HFFc6 (cell line): ENCODE measurements at places on chromosomes 12 and 14. TPM values are rescaled to one million over a fixed set of nuclear protein-coding genes. Genes with fewer than 3 reads are reported as not detected.
A peak's percentile ranks its signal among the peaks of the same experiment; 100 is the strongest.

- no peak for DNase-seq
Measured at GRCh38 chr14:92884410-92884809, 38.5 kb upstream of the CHGA start.

DNA sequence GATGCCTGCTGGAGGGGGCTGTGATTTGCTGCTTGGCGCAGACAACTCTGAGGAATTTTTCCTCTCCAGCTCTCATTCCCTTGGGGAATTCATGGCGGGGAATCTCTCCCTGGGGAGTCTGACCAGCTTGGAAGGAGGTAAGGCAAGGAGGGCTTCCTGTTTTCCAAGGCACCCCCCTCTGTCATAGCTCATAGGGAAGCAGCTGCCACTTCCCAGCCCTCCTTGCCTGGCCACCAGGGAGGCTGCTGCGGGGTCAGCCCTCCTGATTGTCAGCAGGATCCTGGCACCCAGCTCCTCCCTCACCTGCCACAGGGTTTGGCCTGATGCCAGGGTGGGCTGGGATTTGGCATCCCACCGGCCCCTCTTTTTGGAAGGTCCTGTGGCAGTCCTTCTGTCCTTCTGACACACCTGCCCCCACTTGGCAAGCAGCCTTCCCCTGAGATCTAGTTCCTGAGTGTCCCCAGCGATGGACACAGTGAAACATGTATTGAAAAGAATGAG is 74.9 kb downstream of the TSPAN9 start:
- no peak for DNase-seq

GRCh38 chr12:93784339-93785086 is 107.3 kb downstream of the CRADD start:
- peak; percentile 75 for DNase-seq

The SRGAP1 gene
- total RNA-seq = 41.1 to 45.8 TPM (median 44.2 TPM) in 3 replicates

GRCh38 chr14:51394804-51395203 is 154.8 kb downstream of the TMX1 start:
- DNase-seq = no peak

DNA sequence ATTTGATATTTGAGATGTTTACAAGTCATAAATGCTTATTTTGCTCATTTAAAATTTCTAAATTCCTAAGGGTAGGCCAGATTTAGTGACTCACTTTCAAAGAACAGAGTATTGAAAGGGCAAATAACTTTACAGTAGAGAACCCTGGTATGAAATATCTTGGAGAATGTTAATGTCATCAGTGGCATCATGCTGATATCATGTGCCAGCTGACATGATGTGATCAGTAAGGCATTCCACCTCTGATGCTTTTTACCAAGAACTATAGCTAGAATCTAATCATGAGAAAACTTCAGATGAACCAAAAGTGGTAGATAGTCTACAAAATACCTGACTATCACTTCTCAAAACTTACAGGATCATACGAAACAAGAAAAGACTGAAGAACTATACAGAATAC is 2.9 kb upstream of the FLRT2 start:
- DNase-seq = peak; percentile 67

DNA sequence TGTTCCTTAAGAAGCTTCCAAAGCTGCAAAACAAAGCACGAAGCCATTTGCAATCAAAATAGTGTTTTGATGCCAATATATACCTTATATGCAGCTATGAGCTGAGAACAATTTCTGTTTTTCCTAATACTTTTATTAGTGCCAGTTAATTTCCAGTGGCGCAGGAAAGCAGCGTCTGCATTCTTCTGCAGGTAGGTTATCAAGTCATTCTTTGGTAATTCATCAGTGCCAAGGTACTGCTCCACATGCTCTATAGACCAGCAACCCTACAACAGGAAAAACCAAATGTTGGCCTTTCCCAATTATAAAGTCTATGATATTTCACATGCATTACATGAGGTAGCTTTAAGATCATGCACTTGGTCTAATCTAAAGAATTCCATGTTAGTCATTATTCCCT is 87.6 kb upstream of the STRN3 start:
- no peak for DNase-seq

GRCh38 chr12:52806821-52807543 is 6.9 kb downstream of the KRT4 start:
- no peak for DNase-seq

The TSPAN9 gene
- total RNA-seq = 18.6 and 32.0 TPM in 2 replicates

DNA sequence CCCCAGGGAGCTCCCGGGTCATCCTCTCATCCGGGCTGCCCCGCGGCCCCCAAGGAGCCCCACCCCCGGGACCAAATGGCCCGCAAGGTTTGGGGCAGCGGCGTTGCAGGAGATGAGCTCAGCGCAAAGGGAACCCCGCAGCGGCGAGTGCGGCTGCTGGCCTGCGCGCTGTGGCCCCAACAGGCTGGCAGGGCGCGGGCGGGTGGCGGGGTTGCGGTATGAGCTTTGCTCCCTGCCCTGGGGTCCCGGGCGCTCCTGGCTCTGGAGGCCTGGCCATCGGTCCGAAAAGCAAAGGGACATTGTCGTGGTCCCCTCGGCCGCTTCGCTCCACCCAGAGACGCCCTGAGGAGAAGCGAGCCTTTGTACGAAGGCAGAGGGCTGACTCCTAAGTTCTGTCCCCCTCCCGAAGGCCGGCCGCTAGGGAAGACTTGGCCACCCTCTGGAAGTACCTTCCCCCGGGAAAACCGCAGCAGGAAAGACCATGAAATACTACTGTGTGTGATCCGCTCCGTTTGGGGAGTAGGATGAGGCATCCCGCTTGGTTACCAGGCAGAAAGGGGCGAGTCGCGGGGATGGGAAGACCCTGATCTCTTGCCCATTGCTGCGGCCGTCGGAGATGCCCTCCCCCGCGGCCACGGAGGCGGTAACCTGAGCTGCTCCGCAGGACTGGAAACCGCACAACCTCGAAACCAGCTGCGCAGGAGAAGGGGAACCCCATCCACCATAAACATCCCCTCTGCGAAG is 620 bp upstream of the NID2 start:
- DNase-seq = no peak

GRCh38 chr12:108311605-108312004 is 27.5 kb downstream of the CMKLR1 start:
- no peak for DNase-seq

The NEDD1 gene
- 51.1 to 98.2 TPM (median 79.7 TPM) in 3 replicates for total RNA-seq

The GLIPR1L1 gene
- not detected in 3 replicates for total RNA-seq

The PLEKHG3 gene
- total RNA-seq = 6.0 to 11.4 TPM (median 7.6 TPM) in 3 replicates

GRCh38 chr14:70061108-70061507 is 127.6 kb downstream of the SLC8A3 start:
- DNase-seq = no peak

The PAPLN gene
- total RNA-seq = 2.4 to 3.2 TPM (median 2.4 TPM) in 3 replicates

DNA sequence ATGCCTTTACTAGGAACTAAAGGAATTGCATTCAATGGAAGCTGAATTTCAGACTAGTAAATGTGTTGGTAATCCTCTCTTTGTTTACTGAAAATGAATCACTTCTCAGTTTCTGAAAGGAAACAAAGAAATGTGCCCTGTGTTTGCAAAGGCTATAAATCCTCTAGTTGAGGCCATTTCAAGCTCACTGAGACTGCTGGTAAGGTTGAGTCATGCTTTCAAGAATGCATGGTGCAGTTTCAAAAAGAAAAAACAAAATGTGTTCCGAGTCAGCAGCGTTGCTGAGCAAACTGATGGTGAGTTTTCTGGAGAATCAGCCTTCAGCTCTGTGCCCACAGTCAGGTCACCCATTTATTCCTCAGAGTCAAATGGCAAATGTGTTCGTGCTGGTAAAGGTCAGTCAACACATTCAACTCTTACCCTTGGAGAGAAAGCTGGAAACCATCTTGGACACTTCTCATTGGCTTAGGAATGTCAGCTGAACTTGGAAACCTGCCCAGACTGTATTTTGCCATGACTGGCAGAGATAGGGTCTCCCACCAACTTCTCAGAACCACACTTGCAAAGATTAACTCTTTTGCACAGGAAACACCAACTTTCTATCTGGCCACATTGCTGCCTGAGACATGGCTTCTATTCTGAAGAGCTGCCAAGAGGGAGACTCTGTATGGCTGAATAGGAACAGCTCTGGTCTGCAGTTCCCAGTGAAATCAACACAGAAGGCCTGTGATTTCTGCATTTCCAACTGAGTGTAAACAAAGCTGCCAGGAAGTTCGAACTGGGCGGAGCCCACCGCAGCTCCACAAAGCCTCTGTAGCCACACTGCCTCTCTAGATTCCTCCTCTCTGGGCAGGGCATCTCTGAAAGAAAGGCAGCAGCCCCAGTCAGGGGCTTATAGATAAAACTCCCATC is 484.4 kb downstream of the ATP23 start:
- peak; percentile 92 for DNase-seq

The A2M gene
- total RNA-seq = 0.33 to 0.42 TPM (median 0.42 TPM) in 3 replicates

GRCh38 chr14:64504897-64505794 is 576 bp downstream of the ZBTB1 start:
- peak; percentile 81 for DNase-seq

DNA sequence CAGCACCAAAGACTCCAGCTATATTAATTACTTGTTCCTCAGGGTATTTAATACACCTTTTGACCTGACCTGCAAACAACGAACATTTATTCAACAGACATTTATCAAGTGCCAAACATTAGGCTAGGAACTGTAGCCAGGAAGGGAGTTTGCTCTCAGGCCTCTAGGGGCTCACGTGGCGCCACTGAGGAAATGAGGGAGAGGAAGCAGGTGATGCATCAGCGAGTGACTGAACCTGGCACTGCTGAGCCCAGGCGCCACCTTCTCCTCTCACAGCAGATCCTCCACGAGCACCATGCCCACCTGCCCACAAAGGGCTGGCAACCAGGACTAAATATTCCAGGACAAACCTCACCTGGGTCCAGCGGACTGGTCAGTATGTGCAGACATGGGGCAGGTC is 50.2 kb downstream of the SETD3 start:
- DNase-seq = no peak

DNA sequence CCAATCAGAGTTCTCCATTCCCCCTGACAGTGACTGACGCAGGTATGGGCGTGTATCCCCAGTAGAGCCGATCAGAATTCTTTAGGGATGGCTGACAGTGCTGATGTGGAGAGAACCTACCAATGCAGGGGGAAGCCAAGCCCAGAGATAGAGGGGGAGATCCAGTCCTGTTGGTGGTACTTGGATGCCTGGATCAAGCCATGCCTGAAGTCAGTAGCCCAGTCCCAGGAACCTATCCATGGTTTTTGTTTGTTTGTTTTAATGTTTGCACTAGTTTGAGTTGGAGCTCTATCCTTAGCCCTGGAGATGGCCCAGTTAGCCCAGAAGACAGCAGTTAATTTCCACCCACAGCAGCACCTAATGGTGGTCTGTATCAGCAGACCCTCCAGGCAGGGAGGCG is 40.2 kb downstream of the FOXN4 start:
- no peak for DNase-seq

The JDP2 gene
- total RNA-seq = 52.0 to 67.2 TPM (median 55.7 TPM) in 3 replicates

The ZDHHC22 gene
- total RNA-seq = not detected in 3 replicates

The SSTR1 gene
- total RNA-seq = 114 to 207 TPM (median 186 TPM) in 3 replicates

DNA sequence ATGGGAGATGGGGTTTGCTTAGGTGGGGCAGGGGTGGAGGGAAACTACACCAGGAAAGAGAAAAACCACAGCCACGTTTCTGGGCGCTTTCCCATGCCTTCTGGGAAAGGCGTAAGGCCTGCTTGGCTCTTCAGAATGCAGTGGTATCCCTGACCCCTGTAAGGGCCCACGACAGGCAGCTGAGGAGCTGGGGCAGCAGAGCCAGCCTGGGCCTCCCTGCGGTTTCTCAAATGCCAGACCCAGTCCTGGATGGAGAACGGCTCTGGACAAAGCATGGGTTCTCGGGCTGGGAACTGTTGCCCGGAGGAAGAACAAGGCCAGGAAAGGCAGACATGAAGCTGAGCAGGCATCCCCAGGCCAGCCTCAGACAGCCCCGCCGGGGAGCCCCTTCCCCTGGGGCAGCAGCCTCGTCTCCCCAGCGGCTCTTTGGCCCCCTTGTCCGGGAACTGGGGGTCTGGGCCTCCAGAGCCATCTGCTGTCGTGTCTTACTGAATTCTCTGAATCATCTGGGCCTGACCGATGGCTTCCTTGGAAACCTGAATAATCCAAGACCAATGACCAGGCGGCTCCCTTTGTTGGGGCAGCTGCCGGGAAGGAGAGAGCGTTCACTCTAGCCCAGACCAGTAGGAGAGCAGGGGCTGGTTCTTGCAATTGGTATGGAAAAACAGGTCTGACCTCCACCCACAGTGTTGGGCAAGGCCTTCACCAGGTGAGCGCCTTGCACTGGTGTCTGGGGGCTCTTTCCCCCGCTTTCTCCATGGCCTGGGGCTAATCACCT is 64.0 kb upstream of the RIN3 start:
- no peak for DNase-seq

The KRT81 gene
- total RNA-seq = 0.34 to 1.1 TPM (median 0.88 TPM) in 3 replicates

DNA sequence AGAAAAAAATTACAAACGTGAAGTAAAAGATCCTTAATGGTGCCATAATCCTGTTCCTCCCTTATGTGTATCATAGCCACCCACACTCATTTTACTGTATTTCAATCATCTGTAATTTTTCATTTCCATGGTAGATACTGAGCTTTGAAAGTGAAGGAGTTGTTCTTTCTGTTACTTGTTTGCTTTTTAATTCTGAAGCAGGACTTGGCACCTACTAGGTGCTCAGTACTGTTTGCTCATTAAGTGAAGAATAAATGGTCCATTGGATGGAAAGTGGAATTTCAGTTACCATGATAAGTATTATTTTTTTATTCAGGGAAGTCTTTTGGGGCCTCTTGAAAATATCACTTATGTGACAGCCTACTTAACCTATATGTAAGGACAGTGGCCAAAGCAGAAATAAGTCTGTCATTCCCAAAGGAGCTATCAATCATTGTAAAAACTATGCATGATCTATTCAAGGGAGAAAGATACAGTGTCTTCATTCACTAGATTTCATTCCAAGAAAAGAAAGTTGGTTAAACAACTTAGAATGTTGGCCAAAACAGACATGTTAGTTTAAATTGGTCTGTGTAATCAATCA is 1244.4 kb upstream of the SEL1L start:
- DNase-seq = no peak

DNA sequence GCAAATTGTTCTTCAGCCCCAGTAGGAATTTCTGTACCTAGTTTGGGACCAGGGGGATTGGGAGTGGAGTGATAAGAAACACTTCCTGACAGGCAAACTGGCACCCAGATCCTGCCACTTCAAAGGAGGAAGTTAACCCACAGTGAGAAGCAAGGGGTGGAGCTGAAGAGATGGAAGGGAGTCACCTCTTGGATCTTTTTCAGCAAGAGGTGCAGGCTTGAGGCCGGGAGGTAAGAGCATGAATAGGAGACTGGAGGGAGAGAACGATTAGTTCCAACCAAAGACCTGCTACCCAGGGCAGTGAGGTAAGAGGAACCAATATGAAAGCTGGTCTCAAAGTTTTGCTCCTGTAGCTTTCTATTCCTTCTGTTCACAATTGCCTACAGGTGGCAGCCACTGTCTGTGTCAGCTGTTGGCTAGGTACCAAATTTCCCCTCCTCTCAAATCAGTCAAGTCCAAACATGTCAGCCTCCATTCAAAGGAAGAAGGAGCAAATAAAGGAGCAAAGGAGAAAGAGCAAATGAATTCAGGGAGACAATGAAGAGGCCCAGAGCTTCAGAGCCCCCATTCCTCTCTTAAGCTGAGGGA is 14.9 kb upstream of the TAC3 start:
- no peak for DNase-seq

The MYF6 gene
- not detected in 3 replicates for total RNA-seq

The TEX22 gene
- 0.38 to 1.1 TPM (median 0.66 TPM) in 3 replicates for total RNA-seq

The GPR68 gene
- 0.56 to 0.77 TPM (median 0.69 TPM) in 3 replicates for total RNA-seq

DNA sequence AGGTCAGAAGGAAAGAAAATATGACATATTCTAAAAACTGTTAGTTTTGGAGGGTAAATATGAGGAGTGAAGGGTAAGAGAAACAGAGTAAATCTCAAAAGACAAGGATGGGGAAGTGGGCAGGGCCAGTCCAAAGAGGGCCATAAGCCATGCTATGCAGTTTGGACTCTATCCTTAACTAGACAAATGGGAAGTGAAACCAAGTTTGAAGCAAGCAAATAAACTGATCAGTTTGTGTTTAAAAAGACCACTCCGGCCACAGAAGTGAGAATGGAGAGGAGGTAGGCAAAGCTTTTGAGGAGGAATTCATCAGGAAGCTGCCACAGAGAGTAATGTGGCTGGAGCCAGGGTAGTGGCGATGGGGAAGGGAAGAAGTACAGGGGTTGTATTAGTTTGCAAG is 37.5 kb upstream of the DAAM1 start:
- DNase-seq = no peak
